Stimulated activated CD4-positive, alpha-beta T cell treated with anti-CD3 and anti-CD28 coated beads, Interleukin-15, amount 100 ng/mL, for 1 hour (primary cell): ENCODE measurements at places on chromosomes 5 and 9.

GRCh38 chr9:136243631-136244030, 2.0 kb downstream of the QSOX2 start:
- DNase-seq: no peak

DNA sequence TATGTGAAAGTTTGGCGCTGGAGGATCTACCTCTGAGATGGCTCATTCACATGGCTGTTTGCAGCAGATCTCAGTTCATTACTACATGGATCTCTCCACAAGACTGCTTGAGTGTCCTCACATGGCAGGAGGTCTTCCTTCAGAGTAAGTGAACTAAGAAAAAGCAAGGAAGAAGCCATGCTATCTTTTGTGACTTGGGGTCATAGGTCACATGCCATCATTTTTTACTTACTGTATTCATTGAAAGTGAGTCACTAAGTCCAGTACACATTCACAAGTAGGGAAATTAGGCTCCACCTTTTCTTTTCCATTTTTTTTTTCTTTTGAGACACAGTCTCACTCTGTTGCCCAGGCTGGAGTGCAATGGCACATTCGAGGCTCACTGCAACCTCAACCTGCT, 8.7 kb upstream of the CDKN2AIPNL start:
- no peak for DNase-seq

DNA sequence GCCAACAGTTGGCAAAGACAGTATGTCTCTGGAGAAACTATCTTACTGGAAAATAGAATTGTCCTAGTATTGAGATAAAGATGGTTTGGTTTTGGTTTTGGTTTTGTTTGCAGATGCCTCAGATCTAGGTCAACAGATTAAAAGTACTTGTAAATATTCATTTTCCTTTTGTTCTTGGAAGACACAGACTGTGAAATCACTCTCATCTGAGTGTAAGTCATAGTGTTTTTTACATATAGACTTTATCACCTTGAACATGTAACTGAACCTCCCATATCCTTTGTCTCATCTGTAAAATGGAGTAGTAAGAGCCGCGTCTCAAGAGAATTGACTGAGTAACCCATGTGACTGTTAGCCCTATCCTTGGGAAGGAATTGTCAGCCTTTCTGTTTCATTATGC, 34.3 kb downstream of the MAP3K1 start:
- no peak for DNase-seq

DNA sequence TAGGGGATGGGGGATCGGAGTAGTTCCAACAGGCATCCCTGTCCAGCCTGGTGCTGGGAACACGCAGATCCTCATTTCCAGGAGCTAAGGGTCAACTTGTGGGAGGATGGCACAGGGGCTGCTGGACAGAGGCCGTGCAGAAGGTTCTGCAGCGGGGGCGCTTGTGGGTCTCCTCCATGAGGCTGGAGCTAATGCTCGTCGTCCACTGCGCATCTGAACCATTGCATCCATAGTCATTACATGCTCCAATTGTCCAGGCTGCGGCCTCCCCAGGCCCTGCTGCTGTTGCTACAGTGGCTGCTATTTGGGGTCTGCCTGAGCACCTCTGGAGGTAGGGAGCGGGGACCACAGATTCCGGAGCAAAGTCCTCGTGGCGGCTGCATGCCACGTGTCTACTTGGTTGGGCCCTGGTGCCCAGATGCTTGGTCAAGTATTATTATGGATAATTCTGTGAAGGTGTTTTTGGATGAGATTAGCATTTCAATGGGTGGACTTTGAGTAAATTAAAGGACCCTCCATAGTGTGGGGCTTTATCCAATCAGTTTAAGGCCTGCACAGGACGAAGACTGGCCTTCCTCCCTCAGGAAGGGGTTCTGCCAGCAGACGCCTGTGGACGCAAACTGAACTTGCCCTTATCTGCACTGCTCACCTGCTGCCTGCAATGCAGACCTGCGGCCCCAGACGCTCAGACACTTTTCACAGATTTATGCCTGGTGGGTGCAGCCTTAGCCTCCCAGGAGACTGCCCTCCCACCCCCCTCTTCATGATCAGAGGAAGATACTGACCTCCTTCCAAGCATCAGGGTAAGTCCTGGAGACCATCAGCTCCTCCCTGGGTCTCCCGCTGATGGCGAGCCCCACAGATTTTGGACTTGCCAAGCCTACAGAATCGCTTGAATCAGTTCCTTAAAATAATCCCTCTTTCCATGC, 127.5 kb upstream of the IRX4 start:
- no peak for DNase-seq

- DNase-seq: no peak
Observed at GRCh38 chr9:76399856-76400255, 5.6 kb upstream of the RFK start.

GRCh38 chr5:180323941-180324600, 29.1 kb downstream of the GFPT2 start:
- no peak for DNase-seq

- no peak for DNase-seq
Observed at GRCh38 chr5:74943905-74944304, 77.7 kb upstream of the FAM169A start.

- no peak for DNase-seq
Observed at GRCh38 chr5:129406440-129406839, 53.7 kb upstream of the ADAMTS19 start.

DNA sequence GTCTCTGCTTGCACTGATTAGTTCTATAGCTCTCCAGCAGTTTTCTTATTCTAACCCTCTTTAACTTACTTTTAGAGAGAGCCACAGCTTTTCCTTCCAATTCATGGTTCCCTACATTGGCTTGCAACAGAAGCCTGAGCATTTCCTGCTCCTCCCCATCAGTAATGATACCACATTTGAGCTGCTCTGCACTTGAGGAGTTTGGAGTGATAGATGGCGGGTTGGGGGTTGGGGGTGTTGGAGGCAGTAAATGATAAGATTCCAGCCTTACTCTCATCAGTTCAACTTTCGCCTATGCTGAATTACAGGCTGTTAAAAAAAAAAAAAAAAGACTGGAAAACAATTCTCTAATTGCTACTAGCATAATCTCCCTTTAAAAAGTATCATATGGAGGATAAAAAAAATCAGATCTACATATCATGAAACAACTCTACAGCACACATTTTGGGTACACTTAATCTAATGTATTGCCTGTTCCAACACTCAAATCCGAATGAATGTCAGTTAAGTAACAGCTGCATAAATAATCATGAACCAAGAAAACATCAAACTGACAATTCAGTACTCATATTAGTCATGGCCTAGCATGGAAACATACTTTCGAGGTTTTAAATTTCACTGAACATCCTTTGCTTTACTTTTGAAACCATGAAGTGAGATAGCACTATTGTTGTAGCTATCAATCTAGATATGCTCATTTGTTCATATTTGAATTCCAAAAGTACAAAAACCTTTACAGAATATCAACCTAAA, 224.7 kb downstream of the NFIB start:
- no peak for DNase-seq

GRCh38 chr9:93952784-93953495, 2.2 kb downstream of the BARX1 start:
- no peak for DNase-seq

DNA sequence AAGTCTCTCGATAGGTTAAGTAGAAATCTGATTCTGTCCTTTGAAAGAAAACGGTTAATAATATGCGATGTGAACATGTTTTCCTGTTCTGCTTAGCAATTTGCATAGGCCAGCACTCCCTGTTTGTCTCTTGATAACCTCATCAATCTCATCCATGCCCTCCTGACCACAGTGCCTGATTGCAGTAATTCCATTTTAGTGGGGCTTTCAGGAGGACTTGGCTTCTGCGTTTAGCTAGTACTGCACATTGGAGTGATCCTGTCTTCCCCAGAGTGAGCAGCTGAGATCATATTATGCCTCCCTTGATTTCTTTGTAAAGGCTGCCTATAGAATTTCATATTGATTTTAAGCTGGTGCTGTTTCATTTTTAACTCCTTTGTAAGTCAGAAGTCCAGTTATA, 335.9 kb upstream of the ISL1 start:
- no peak for DNase-seq

GRCh38 chr5:180084638-180085561, 13.3 kb upstream of the RNF130 start:
- DNase-seq: no peak

DNA sequence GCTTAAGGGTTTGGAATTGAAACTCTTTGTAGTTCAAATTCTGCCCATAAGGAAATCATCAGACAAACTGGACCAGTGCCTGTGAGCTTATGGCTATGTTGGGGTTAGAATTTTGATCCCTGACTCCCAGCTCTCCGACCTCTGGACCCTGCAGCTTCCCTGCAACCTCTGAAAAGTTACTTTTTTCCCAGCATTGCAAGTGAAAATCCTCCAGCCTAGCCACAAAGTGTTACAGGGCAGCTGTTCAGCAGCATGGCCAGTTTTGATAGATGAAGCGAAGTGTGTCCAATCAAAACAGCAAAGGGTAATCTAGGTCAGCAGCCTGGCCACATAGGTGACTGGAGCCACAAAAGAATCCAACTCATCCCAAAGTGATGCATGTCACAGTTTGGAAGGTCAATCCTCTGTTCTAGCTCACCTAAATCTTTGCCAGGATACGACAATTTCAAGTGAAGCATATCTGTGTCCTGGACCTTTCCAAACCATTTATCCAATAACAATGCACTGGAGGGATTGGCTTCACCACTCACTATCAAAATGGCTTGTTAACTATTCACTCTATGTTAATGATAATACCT, 4.7 kb upstream of the CPEB4 start:
- no peak for DNase-seq

DNA sequence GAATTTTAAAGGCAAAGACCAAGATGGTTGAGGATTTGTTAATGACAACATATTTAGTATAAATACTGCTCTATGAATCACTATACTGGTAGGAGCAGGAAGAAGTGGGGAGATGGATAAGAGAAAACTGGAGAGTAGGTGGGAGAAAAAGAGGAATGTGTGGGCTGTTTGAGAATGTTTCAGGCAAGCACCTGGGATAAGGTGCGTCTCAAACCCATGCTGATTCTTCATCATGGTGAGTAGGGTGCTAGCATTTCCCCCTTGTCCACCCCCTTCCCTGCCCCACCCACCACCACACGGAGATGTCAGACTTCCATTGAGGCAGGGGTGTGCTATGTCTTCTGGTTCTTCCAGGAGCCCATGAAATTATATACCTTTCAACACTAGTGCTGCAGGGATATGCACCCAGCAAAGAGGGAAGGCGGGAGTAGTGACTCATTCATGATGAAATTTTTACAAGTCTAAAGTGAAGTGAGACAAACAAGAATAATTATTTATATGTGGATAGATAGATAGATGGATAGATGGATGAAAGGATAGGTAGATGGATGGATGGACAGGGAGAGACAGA, 54.3 kb downstream of the MTX3 start:
- DNase-seq: no peak

GRCh38 chr9:100549048-100549447, 28.8 kb upstream of the CAVIN4 start:
- no peak for DNase-seq

DNA sequence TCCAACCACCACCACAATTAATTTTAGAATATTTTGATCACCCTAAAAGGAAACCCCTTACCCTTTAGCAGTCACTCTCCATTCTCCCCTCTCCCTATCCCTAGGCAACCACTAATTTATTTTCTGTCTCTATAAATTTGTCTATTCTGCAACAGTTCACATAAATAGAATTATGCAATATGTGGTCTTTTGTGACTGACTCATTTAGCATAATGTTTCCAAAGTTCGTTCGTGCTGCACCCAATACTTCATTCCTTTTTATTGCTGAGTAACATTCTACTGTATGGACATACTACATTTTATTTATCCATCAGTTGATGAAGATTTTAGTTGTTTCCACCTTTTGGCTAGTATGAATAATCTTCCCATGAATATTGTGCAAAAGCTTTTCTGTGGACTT, 18.2 kb upstream of the CDC20B start:
- no peak for DNase-seq

DNA sequence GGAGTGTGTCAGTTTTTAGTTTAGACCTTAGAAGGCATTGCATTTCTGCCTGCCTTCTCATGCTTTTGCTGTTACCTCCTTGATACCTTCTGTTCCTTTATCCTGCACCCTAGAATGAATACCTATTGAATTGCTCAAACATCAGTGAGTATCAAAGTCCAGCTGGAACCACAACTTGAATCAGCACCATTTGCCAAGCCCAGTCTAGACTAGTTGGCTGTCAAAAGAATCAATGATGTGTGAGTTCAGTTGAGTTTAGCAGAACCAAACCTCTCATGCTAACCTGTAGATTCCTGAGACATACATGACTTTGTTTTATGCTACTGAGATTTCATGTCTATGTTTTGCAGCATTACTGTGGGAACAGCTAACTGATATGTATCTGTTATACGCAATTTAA, 116.6 kb downstream of the FAM170A start:
- no peak for DNase-seq

DNA sequence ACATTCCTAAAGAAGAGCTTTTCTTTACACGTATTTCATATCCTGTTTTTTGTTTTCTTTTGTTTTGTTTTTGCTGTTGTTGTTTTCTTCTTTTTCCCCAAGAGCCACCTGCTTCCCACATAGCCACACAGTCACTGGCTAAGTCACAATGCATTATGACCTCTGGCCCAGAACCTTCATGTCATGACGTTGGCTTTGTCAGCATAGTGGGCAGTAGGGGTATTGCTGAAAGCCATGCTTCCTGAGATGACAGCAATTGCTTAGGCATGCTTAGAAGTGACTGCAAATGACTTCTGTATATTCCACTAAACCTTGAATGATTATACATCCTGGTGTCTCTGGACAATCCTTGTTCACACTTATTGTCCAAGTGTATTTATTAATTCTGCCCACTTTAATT, 375.8 kb downstream of the TAF11L14 start:
- DNase-seq: no peak

DNA sequence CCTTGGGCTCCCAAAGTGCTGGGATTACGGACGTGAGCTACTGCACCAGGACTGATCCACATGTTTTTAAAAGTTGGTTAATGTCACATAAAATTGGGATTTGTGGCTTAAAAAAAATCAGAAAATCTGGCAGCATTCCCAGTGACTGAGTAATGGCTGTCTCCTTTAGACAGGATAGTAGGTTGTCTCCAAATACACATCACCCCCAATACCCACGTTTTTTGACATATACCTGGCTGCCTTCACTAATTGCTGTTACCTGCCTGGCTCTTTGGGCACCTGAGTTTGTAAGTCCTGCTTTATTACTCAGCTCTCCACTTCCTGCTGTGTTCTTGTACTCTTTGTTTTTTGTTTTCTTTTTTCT, 84.8 kb downstream of the KDM4C start:
- DNase-seq: no peak

- no peak for DNase-seq
Observed at GRCh38 chr9:136392538-136393449, 7.2 kb downstream of the SNAPC4 start.
